ENCODE measurements at places on chromosomes 16 and 17.
A peak's percentile ranks its signal among the peaks of the same experiment; 100 is the strongest.

DNA sequence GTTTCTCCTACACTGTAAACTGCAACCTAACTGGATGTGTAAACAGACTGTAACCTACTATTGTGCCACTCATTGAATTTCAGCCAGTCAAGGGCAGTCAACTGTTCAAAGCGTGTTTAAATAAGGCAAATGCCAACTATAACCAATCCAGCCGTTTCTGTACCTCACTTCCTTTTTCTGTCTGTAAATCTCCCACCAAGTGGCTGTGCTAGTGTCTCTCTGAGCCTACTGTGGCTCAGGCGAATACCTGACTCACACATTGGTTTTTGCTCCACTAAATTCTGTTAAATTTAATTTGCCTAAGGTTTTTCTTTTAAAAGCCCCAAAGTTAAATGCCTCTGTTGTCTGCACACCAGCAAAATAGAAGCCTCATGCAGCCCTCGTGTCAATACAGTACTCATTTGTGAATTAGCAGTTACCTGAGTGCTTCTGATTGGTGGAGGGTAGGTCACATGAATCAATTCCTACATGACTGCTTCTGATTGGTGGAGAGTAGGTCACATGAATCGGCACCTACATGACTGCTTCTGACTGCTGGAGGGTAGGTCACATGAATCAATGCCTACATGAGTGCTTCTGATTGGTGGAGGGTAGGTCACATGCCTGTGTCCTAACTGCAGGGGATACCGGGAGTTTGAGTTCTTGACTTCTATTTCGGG, 31.1 kb upstream of the CCR7 start:
- DNase-seq = peak; percentile 40

DNA sequence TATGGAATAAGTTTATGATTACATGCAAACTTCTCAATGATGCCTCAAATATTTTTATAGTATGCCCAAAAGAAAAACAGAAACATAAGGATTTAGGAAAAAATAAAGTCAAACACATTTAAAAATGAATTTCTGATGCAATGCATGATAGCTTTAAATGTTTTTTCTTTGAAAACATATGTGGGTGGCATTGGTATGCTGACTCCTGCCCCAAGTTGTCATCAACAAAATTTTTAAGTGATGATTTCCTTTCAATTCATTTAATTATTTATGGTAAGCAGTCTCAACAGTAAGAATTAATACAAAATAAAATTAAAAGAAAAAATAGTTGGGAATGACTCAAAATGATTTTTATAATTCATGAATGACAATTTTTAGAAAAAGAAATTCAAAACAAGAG, 104.9 kb downstream of the CEP112 start:
- no peak for DNase-seq

DNA sequence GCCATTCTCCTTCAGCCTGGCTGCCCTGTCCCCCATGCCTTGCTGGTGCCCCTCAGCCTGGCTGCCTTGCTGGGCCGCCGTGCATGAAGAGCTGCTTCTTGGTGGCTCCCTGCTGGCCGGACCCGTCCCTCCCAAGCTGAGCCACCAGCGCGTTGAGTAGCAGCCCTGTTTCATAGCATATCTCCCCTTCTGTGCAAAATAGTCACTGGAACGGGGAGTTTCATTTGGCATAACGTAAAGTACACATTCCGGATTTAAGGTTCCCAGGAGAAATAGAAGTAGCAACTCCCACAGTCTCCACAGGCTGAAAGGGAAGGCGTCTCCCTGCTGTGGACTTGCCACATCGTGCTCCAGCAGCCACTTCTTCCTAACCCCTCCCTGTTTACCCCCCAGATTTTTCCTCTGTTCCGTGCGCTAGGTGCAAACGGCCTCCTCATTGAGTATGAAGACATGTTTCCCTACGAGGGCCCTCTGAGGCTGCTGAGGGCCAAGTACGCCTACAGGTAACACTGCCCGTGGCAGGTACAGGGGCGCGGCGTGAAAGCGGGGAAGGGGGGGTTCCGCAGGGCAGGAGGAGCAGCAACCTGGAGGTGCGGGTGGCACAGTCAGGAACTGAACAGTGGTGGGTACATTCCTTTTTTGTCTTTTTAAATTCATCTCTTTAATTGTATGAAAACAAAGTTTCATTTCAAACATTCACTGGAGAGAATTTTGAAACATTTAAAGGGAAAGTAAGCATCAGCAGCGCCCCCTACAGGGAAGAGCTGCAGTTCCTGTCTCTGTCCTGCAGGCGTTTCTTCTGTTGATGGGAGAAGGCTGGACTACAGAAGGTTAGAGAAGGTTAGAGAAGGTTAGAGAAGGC, 5.8 kb upstream of the OGFOD3 start:
- DNase-seq = no peak

GRCh38 chr17:76384987-76385891, 830 bp downstream of the SPHK1 start:
- DNase-seq = peak; percentile 81

- no peak for DNase-seq
Observed at GRCh38 chr16:17027488-17028129, 443.2 kb downstream of the XYLT1 start.
